ENCODE measurements at places on chromosomes 12 and 14.

DNA sequence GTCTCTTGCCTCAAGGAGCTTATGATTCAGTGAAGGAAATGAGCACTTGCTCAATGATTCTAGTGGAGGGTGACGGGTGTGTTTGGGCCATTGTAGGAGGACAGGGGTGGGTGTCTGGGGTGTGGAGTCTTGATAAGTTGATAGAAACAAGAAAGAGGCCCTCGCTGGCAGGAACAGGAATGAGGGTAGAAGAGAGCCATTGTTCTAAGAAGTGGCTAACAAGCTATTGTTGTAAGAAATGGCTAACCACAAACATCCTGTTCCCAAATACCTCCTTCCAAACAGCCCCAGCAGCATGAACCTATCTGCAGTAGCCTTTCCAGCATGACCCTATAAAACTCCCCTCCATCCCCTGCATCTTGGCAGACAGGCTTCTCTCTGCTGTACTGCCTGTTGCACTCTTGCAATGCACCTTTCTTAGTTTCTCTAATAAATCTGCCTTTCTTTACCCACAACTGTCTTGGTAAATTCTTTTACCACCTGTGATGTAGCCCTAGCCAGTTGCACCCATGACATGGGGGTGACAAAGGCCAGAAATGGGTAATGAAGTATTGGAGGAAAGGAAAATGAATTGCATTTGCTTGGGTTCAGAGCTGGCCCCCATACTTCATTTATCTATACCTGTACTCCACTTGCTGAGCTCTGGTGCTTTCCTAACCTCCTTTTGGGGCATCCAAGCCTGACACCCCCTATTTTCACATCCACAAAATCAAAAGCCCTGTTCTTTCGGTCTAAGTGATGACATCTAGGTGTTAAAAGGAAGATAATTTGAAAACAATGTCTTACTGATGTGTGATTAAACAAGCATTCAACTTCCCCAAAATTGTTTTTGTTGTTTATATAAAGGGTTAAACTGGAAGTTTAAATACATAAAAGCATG, 389.1 kb downstream of the GRIN2B start:
- DNase-seq, result no peak

DNA sequence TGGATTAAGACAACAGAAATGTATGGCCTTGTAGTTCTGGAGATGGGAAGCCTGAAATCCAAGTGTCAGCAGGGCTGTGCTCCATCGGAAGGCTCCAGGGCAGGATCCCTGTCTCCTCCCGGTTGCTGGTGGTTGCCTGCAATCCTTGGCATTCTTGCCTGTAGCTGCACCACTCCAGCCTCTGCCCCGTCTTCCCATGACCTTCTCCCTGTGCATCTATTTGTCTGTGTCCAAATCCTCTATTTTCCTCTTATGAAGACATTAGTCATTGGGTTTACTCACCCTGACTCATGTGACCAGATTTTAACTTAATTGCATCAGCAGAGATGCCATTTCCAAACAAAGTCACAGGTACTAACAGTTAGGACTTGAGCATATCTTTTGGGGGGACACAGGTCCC, 15.1 kb downstream of the TUNAR start:
- DNase-seq, result no peak

DNA sequence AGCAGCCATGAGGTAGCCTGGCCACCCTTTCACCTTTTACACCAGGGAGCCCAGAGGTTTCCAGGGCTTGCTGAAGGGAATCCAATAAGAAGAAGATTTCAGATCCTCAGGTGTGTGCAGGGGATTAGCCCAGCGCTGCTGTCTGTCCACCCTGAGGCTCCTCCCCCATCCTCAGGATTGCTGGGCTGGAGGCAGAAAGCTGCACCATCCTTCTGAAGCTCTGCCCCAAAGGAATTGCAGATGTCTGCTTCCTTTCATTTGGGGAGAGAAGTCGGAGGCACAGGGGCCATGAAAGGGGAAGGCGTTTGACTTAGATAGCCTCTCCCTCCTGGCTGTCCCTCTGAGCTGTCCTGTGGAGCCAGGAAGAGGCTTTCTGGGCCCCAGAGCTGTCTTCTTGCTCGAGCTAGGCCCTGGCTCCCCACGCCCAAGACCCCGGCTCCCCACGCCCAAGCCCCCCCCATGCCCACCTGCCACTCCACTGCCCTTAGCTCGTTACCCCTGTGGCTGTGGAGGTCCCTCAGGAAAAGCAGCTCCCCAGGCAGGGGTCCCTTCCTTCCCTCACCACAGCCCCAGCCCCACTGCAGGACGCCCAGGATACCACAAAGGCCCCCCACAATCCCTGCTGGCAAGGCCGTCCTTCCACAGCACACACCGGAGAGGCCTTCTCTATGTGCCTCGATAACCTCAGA, 359.0 kb downstream of the CACNA1C start:
- DNase-seq, result no peak

- no peak for DNase-seq
These were observed 393.7 kb downstream of the SOX5 start for GRCh38 chr12:23555825-23556207.

GRCh38 chr14:68663385-68664076, 129.3 kb downstream of the ZFP36L1 start:
- no peak for DNase-seq

GRCh38 chr12:92573104-92573503, 129.7 kb upstream of the PLEKHG7 start:
- no peak for DNase-seq

DNA sequence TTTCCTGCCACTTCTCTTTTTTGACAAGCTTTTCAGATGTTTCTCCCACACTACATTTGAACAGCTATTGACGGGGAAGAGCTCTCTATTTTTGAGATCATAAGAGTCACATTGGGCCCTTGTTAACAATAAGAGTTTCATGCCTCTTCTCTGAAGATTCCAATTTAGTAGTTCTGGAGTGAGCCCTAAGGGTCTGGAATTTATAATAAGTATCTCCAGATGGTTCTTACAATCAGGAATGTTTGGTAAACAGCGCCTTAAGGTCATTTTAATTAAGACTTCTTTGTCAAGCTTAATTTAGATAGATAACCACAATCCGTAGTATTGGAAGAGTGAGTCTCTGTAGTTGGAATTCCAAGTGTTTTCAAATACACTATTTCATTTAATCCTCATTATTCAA, 60.6 kb upstream of the HECTD1 start:
- no peak for DNase-seq

DNA sequence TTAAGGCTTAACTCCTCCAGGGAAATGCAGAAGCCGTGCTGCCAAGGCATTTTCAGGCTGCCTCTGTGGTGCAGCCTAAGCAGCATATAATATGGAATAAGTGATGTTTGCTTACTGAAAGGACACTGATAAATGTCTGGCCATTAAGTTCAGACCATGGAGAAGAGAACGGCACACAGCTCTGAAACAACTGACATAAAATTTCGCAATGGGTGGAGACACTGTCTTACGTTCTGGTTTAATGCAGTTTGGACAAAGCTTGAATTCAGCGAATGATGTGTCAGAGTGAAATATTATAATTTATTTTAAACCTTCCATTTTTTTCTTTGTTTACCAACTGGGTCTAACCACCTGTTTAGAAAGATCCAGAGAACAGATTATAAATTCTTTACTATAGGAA, 27.2 kb upstream of the NRXN3 start:
- DNase-seq, result no peak

GRCh38 chr12:92027243-92027642, 118.4 kb downstream of the BTG1 start:
- no peak for DNase-seq

DNA sequence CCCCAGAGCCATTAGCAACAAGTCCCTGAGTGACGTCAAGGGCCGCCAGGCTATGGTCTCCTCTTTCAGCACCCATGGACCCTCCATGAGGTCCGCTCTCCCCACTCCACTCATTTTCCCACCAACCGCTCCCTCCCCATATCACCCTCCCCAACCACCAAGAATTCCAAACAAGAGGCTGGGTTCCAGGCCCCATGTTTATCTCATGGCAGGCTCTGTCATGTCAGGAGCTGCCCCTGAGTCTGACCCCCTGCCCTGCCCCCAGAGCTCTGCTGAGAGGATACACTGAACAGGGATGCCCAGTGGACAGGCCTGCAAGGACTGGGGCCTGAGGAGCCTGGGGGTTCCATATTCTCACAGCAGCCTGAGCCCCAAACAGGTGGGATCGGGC, 21.6 kb upstream of the SMUG1 start:
- no peak for DNase-seq

GRCh38 chr12:79347866-79348265, 342.9 kb downstream of the PAWR start:
- no peak for DNase-seq

- no peak for DNase-seq
These were observed 48.2 kb downstream of the ATF7 start for GRCh38 chr12:53577941-53578352.

DNA sequence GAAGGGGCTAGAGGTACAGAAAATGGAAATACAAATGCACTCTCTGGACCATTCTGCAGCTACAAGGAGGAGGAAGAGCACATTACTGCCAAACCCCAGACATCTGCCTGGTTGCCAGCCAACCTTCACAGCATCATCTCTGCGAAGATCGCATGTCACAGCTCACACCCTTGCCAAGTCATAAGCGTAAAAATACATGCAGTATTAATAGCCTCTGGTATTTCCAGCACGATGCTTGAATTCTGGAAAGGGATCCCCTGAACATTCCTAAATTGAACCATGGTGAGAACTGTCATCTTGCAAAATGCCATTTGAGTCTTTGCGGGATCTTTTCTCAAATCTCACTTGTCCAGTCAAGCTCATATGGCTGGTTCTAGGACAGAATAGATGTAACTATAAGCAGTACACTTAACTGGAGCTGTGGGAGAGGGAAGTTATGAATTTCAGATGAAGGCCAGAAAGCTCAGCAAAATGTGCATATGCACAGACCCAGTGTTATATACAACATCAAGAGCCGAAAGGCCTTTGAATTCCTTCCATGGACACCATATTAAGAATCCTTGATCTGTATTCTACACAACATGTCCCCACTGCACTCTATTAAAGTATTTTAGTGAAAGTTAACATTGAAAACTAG, 211.6 kb downstream of the DUSP6 start:
- DNase-seq, result no peak

DNA sequence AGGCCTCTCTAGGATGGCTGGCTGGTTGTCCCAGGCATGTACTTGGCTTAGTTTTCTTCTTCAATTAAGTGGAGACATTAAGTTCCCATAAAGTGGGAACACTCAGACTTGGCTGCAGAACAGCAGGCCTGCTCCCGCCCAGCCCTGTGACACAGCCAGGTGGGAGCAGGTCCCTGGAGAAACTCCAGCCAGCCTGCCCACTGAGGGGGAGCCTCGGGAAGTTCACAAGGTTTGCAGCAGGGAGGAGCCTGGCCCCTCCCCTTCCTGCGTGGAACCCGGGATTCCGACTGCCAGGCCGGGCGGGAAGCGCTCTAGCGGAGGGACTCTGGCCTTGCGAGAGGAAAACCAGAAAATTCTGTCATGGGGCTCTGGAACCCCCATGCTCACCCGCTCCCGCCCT, 98.3 kb upstream of the EVL start:
- DNase-seq, result no peak

- DNase-seq, result no peak
These were observed 799.7 kb downstream of the DIO2 start for GRCh38 chr14:79411403-79412174.

GRCh38 chr12:52865090-52865944, 16.5 kb upstream of the KRT78 start:
- no peak for DNase-seq

- no peak for DNase-seq
These were observed 46.3 kb upstream of the ATP2A2 start for GRCh38 chr12:110234755-110235154.

DNA sequence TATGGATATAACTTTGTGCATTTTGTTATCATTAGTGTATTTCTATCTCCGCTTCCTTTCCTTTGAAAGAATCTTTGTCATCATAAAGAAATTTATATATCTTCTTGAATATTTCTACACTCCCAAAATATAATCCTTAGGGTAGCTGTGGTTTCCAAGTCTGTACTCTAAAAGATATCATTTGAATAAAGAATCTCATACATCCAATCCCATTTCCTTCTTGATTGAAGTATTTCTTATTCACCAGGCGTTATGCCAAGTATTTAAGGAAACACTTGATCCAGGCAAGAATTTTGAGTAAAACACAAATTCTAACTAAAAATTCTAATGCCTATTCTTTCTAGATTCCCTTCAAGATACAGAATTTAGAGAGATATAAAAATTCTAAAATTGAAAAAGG, 821.8 kb downstream of the GALC start:
- no peak for DNase-seq

- DNase-seq, result no peak
These were observed 20.5 kb upstream of the MTERF2 start for GRCh38 chr12:107007411-107007810.

GRCh38 chr12:51023625-51024382, 2.4 kb downstream of the SLC11A2 start:
- DNase-seq, result no peak

- no peak for DNase-seq
These were observed 296.0 kb downstream of the PCNX1 start for GRCh38 chr14:71203306-71203705.

- DNase-seq, result no peak
These were observed 66.6 kb upstream of the BICD1 start for GRCh38 chr12:32039917-32040575.

GRCh38 chr12:101859664-101860607, 17.4 kb upstream of the DRAM1 start:
- DNase-seq, result no peak

DNA sequence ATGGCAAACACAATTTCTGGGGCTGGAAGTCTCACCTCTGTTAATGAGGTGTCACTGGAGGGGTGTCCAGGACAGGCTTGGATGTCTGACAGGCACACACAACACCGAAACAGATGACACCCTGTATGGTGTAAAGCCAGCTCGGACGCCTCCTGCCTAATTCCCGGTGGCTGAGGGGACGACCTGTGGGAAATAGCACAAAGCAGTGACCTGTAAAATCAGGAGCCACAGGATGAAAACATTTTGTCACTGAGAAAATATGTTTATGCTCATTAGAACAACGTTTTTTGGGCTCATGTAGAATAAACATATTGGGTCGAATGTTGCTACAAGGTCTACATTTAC, 285.0 kb upstream of the RTL1 start:
- no peak for DNase-seq

DNA sequence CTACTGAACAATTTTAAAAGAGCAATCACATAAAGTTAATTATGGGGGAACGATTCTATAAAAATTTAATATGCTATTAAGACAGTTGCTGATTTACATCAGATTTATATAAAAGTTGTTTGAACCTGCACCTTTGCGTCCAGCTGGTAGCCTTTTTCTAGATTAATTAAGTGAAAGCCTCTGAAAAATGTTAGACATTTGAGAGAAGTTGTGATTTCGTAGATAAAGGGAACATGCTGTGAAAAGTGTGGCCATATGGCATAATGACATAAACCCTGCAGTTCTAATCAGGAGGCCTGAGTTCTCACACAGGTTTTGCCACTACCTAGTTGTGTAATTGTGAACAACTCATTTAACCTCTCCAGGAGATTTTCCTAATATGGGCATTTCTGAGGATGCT, 187.2 kb downstream of the TMTC2 start:
- no peak for DNase-seq

- no peak for DNase-seq
These were observed 782.1 kb upstream of the TBX3 start for GRCh38 chr12:115466076-115466475.

Measured in Right ventricle myocardium inferior (tissue), 1 donor.